Activated T-helper 1 cell treated with Interleukin-2 at 50 U/mL for 16 hours (primary cell): ENCODE measurements at places on chromosomes 3 and 15.
A peak's percentile ranks its signal among the peaks of the same experiment; 100 is the strongest.

GRCh38 chr3:184184546-184185230 is 1.3 kb upstream of the ABCF3 start:
- DNase-seq, result no peak

DNA sequence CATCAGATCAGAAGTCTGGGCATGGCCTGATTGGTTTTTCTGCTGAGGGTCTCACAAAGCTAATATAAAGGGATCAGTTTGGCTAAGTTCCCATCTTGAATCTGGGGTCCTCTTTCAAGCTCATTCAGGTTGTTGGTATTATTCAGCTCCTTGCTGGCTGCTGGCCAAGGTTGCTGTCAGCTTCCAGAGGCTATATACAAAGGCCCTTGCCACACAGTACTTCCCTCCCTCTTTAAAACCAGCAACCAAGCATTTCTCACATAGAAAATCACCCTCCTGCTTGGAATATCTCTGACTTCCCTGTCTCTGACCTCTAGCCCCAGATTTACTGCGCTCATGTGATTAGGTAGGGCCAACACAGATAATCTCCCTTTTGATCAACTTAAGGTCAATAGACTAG is 442.9 kb downstream of the ERC2 start:
- no peak for DNase-seq

- no peak for DNase-seq
Measured at GRCh38 chr15:33438396-33438795, 127.6 kb downstream of the RYR3 start.

GRCh38 chr15:66374179-66374578 is 12.5 kb upstream of the MAP2K1 start:
- no peak for DNase-seq

DNA sequence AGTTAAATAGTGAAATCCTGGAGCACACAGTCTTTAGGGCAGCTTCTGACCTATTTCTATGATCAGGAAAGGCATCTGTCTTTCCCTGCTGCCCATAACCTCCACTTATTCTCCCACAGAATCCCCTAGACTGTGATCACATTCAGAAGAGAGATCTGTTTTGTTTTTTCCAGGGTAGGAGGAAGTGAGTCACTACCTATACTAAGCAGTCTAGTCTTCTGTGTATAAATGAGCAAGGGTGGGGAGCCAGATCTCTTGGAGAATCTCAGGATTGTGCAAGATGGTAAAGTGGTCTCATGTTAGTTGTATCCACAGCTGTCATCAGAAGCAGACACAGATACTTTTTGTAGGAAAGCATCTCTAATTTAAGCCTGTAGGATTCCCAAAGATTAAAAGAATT is 11.8 kb upstream of the FBXO22 start:
- DNase-seq, result no peak

GRCh38 chr3:139794469-139795265 is 116.9 kb upstream of the NMNAT3 start:
- DNase-seq, result no peak

DNA sequence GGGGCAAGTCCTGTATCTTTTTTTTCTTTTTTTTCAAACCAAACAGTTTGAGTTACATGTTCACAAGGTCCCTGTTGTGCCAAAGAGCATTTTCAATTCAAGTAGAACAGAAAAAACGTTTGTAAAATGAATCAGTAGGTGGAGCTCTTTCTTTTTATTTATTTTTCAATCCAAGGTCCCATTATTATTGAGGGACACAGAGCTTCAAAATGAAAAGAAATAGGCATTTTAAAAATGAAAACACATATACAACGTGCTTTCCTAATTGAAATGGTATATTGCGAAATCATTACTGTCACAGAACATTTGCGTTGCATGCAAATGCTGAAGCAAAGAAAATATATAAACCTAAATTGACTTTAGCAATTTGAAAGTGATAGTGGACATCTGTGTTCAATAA is 711.0 kb downstream of the MECOM start:
- no peak for DNase-seq

DNA sequence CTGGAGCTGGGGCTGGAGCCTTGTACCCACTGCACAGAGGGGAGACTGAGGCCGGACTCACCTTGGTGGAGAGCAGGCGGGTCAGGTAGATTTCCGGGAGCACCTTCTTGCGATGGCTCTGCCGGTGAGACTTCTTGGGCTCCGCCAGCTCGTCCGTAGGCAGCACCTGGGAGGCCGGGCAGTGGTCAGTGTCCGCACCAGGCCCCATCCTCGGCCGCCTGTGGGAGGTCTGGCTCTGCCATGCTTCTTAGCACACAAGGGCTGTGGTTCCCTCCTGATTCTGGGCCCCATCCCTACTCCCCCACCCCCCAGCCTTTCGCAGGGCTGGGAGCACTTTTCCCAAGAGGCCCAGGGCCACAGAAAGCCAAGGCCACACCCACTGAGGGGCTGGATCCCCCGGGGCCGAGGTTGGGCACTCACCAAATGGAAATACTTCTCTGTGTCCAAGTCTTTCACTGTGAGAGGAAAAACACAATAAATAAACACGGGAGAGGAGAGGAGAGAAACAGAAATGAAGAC is 17.4 kb downstream of the H1-8 start:
- no peak for DNase-seq

DNA sequence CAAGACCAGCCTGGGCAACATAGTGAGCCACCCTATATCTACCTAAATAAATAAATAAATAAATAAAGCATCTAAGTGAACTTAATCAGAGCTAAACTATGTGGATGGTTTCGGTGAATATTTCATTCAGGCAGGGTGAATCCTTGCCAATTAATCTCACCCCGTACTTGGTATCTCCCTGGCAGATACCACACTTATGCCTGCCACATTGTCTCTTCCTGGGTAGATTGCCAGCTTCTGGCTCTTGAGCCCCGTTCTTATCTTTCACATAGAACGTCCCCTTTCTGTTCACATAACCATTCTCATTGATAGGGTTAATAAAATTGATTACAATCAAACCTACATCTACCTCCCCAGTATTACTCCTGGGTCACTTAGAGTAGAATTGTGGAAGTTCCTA is 7.0 kb downstream of the SNAP23 start:
- no peak for DNase-seq

DNA sequence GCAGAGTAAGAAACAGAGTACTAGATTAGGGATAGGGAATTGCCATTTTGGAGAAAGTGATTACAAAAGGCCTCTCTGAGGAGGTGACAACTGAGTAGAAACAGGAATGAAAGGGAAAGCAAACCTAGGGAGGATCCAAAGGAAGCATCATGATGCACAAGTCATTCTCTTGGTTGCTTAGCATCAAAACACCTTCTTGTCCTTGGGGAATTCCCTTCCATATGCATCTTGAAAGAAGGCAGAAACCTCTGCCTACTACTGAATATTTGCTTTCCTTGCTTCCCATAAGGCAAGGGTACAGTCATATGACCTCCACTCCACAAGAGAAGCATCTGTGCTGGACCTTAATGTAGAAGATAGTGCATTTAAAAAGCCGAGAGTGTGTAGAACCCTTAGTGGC is 24.1 kb downstream of the GABPB1 start:
- DNase-seq, result no peak

- no peak for DNase-seq
Measured at GRCh38 chr3:43768381-43768973, 77.7 kb downstream of the ABHD5 start.

GRCh38 chr15:85689729-85690128 is 105.0 kb downstream of the KLHL25 start:
- DNase-seq, result peak; percentile 39

- no peak for DNase-seq
Measured at GRCh38 chr15:64678126-64678819, 97.1 kb downstream of the RBPMS2 start.

GRCh38 chr3:29181872-29182271 is 99.0 kb upstream of the RBMS3 start:
- no peak for DNase-seq

DNA sequence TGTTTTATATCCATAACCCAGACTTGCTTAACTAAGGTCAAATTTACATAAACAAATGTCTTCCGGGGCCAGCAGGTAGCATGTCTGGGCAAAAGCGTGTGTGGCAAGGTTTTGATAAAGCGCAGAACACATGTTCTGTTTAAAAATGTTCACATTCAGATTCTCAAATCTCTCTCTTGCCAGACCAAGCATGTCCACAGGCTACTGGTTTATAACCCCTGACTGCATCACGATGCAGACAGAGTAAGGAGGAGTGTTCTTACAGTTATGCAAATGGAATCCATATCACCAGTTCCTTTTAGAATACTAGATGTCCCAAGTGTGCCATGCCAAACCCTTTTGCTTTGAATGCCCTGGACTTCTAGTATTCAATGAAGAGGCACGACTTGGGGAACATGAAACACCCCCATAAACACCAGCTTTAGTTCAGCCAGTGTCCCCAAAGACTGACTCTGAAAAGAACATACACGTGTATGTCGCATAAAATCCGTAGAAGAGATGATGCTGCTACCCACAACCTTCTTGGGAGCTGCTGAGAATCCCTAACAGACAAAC is 412.0 kb downstream of the CNTN4 start:
- DNase-seq, result no peak

GRCh38 chr3:184546252-184546651 is 15.3 kb upstream of the EPHB3 start:
- no peak for DNase-seq

DNA sequence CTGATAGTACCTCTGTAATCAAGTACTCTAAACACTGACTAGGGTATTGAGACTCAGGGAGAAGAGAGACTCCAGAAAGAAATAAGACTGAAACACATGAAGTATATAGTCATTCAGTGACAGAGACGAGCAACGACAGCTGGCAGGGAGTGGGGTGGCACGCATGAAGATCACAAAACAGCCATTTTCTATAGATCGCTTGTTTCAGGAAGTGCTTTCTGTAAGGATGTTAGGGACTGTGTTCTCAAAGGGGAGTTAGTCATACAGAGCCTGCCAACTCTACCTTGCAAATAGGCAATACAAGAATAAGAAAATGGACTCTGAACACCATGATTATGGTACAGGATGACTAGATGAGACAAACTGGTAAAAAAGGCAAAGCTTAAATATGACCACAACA is 139.5 kb downstream of the TBL1XR1 start:
- peak; percentile 2 for DNase-seq

DNA sequence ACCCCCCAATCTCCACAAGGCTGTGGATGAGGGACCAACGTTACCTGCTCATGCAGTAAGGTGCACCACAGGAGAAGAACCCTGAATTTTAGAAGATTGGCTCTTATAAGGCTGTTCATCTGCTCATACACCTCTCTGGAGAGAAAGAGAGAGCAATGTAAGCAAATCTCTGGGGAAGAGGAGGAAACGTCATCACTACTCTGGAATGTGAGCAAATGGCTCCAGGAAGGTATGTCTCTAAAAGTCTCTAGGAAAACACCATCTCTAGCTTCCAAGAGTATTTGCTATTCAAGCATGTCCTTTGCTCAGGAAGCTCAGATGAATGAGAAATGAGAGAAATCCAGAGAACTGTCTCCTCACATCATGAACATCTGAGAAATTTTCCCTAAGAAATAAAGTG is 235.4 kb downstream of the TBL1XR1 start:
- DNase-seq, result no peak

DNA sequence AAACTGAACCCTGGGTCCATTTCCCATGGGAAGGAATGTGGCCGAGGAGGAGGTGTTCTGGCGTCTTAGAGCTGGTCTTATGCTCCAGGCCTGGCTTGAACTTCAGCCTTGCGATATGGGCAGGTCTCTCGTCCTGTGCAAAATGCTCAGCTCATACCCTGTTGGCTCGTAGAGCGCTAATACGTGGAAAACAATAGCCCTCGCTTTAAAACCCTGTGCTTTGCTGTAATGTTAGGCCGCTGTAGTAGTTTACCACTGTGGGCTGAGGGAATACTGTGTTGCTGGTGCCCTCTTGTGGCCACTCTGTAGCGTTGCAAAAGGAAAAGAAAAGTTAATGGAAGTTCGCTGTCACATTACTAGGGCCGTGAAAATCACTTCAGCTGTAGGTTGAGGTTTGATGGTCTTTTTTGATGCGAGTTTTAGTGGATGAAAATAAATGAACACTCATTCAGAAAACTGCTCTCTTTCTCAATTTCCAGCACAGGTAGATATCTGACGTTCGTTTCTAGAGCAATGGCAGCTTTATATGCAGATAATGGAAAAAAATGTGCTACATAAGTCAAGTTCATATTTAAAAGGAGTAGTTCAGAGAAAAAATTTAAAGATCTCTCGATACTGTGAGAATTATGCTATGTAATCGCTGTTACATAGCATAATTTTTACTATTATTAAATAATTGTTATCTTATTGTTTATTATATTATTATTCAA is 92.9 kb downstream of the MCTP2 start:
- peak; percentile 11 for DNase-seq

GRCh38 chr3:170476291-170476690 is 57.6 kb downstream of the CLDN11 start:
- no peak for DNase-seq

DNA sequence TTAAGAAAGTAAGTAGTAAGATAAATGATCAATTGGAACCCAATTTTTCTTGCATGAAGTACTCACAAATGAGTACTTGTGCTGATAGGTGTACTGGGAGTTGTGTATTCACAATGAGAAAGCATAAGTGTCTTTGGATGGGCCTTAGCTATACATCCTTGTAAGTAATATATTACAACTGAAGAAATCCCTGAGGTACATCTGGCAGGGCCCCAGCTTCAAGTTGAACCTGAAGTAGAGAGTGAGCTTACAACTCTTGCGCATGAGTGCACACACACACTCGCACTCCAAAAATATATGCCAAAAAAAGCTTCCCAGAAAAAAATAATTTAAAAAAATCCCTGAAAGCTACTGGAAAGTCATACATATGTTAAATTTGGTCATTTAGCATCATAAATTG is 222.5 kb downstream of the ROBO2 start:
- DNase-seq, result no peak

DNA sequence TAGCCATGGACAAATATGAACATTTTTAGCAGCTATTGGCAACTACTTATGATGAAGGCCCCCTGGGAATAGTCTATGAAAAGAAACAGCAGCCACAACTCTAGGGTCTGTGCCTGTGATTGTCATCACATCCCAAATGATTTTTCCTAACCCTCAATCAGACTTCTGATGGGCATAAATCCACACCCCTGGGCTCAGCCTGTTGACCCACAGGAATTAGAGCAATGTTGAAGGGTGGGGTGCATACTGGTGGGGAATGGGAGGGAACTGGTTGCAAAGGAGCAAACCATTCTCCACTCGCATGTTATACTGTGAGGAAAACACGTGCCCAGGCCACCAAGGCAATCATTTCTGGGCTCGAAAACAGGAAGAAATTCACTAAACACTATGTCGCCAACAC is 106.5 kb upstream of the CTNNB1 start:
- DNase-seq, result no peak

GRCh38 chr3:10157031-10157430 is 7.7 kb upstream of the IRAK2 start:
- no peak for DNase-seq

- DNase-seq, result no peak
Measured at GRCh38 chr15:25568751-25569150, 129.9 kb upstream of the UBE3A start.
